ENCODE measurements at places on chromosomes 12 and 14. TPM values are rescaled to one million over a fixed set of nuclear protein-coding genes. Genes with fewer than 3 reads are reported as not detected.
A peak's percentile ranks its signal among the peaks of the same experiment; 100 is the strongest.

GRCh38 chr14:104548802-104549535, 30.6 kb upstream of the C14orf180 start:
- no peaks in the 10 kb centered on the region for H3K4me1 ChIP-seq
- DNase-seq = no peak
- no peak overlapping the region for H3K27ac ChIP-seq
- no peaks in the 10 kb centered on the region for H3K27me3 ChIP-seq

- H3K4me3 ChIP-seq = no peak overlapping the region
- no peaks in the 10 kb centered on the region for H3K4me1 ChIP-seq
- no peaks in the 10 kb centered on the region for H3K27me3 ChIP-seq
Observed at GRCh38 chr12:40560848-40561247, 131.4 kb upstream of the CNTN1 start.

- peak; percentile 80 for DNase-seq
- no peak overlapping the region for H3K4me3 ChIP-seq
- H3K27me3 ChIP-seq = no peaks in the 10 kb centered on the region
- H3K27ac ChIP-seq = no peak overlapping the region
- H3K36me3 ChIP-seq = no peaks in the 10 kb centered on the region
Observed at GRCh38 chr12:12240662-12241340, 26.0 kb downstream of the LRP6 start.

Gene SOX5
- polyA plus RNA-seq = 12.4 TPM

Data from fibroblast of lung (primary cell).